Stomach (tissue), 19 donors: ENCODE measurements at places on chromosomes 6 and 20. TPM values are rescaled to one million over a fixed set of nuclear protein-coding genes. Genes with fewer than 3 reads are reported as not detected.

TNXB gene
- 45.4 TPM for total RNA-seq

TSPO2 gene
- total RNA-seq = not detected

RBPJL gene
- not detected for total RNA-seq

DLL1 gene
- total RNA-seq = 13.4 TPM

SSR1 gene
- 62.4 TPM for total RNA-seq

DAAM2 gene
- 20.1 TPM for total RNA-seq

FAM83B gene
- 19.3 TPM for total RNA-seq

GABRR1 gene
- not detected for total RNA-seq

SNAI1 gene
- total RNA-seq = 7.1 TPM

CGA gene
- total RNA-seq = not detected

KCNB1 gene
- 0.58 TPM for total RNA-seq

CASS4 gene
- total RNA-seq = 8.2 TPM

LRRN4 gene
- total RNA-seq = 1.1 TPM

PHACTR3 gene
- 3.7 TPM for total RNA-seq

RIPPLY2 gene
- not detected for total RNA-seq

ATAT1 gene
- 7.2 TPM for total RNA-seq

AHI1 gene
- 36.5 TPM for total RNA-seq

NELFE gene
- total RNA-seq = 100 TPM

SNAP91 gene
- 3.5 TPM for total RNA-seq

DOK5 gene
- not detected for total RNA-seq

ADISSP gene
- 7.4 TPM for total RNA-seq

IDH3B gene
- total RNA-seq = 111 TPM

C20orf202 gene
- total RNA-seq = not detected

NKX2-2 gene
- total RNA-seq = 0.18 TPM

SEMG2 gene
- not detected for total RNA-seq

SLC18B1 gene
- total RNA-seq = 0.29 TPM

TUBB2B gene
- total RNA-seq = not detected

CRISP1 gene
- not detected for total RNA-seq

SRSF6 gene
- total RNA-seq = 71.0 TPM

RAD21L1 gene
- not detected for total RNA-seq

MARCKS gene
- total RNA-seq = 76.0 TPM

MLN gene
- not detected for total RNA-seq

CST5 gene
- total RNA-seq = not detected

PARD6B gene
- 15.2 TPM for total RNA-seq

XKR7 gene
- total RNA-seq = 0.58 TPM

RIMS1 gene
- 45.2 TPM for total RNA-seq

SLC35D3 gene
- total RNA-seq = not detected

NFKBIL1 gene
- total RNA-seq = 0.45 TPM

MYLK4 gene
- total RNA-seq = 0.87 TPM

CPNE1 gene
- total RNA-seq = 84.0 TPM

CCN6 gene
- total RNA-seq = not detected

SLC22A16 gene
- not detected for total RNA-seq

LPA gene
- not detected for total RNA-seq

ZNF318 gene
- total RNA-seq = 5.8 TPM

TASP1 gene
- total RNA-seq = 2.9 TPM

CDC5L gene
- total RNA-seq = 9.9 TPM

MYCT1 gene
- 0.29 TPM for total RNA-seq

C2 gene
- total RNA-seq = not detected

CDS2 gene
- total RNA-seq = 88.1 TPM

GPX5 gene
- total RNA-seq = not detected

NTSR1 gene
- 15.9 TPM for total RNA-seq

MCCD1 gene
- total RNA-seq = not detected

ANGPT4 gene
- not detected for total RNA-seq

EYA4 gene
- total RNA-seq = 0.87 TPM

TFAP2D gene
- not detected for total RNA-seq

CST2 gene
- total RNA-seq = not detected

GSTA2 gene
- 6.8 TPM for total RNA-seq

CD93 gene
- total RNA-seq = 63.5 TPM

SHLD1 gene
- 1.3 TPM for total RNA-seq

NRSN2 gene
- 21.7 TPM for total RNA-seq
